HCT116 (cell line): ENCODE measurements at places on chromosomes 7 and 10.

GRCh38 chr7:55733241-55734140 is 129.1 kb downstream of the SEPTIN14 start:
- DNase-seq: no peak

DNA sequence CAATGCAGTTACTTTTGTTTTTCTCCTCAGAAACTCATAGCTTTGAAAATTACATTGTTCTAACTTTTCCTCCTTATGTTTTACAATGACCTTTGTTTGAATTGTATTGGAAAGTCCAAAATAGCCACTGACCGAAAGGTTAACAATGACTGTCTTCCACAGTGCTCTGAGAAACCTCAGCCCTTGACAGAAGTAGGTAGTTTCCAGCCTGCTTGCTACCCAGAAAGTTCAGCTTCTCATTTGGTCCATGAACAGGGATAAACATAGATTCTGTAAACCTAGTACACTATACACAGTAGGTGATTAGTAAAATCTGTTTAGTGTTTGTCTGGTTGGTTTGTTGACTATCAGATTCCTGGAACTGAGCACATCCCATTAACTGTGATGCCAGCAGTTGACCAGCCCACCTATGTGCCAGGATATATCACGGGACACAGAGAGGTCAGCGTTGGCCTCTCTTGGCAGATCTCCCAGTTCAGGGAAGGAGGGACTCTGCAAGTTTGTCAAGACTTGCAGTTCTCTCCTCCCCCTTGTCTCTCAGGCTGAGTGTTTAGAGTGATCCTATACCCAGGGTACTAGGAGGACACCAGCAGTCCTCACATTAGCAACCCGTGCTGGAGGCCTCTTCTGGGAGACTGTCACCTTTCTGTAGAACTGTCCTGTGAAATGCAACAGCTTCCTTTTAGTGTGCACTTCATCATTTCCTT is 297.6 kb downstream of the ARHGAP12 start:
- no peak for DNase-seq

- no peak for DNase-seq
These were observed 10.1 kb upstream of the CUZD1 start for GRCh38 chr10:122855745-122856144.

GRCh38 chr10:60444494-60445064 is 54.9 kb upstream of the ANK3 start:
- peak; percentile 18 for DNase-seq

DNA sequence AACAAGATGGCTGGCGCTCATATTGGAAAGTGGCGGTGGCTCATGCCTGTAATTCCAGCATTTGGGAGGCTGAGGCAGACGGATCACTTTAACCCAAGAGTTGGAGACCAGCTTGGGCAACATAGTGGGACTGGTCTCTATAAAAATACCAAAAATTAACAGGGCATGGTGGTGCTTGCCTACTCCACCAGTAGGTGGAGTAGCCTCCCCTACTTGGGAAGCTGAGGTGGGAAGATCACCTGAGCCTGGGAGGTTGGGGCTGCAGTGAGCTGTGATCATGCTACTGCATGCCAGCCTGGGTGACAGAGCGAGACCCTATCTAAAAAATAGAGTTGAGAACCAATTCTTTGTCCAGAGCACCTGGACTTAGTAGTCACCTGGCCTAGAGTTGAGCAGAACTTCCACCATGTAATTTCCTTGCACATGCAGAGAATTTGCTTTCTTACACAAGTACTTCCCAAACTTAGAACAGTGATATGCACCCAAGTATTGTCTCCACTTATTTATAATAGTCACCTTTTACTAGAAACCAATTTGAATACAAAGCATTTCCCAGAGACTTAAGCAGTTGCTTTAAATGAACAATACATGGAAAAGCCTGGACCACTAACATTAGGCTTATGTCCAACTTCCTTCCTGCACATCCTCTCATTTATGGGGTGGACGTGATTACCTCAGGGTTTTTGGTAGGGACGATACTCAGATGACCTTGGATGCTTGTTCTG is 15.9 kb downstream of the LAMB4 start:
- DNase-seq: peak; percentile 39

GRCh38 chr10:114478281-114478680 is 74.0 kb upstream of the AFAP1L2 start:
- no peak for DNase-seq

- DNase-seq: no peak
These were observed 32.9 kb downstream of the HTRA1 start for GRCh38 chr10:122494173-122494820.

DNA sequence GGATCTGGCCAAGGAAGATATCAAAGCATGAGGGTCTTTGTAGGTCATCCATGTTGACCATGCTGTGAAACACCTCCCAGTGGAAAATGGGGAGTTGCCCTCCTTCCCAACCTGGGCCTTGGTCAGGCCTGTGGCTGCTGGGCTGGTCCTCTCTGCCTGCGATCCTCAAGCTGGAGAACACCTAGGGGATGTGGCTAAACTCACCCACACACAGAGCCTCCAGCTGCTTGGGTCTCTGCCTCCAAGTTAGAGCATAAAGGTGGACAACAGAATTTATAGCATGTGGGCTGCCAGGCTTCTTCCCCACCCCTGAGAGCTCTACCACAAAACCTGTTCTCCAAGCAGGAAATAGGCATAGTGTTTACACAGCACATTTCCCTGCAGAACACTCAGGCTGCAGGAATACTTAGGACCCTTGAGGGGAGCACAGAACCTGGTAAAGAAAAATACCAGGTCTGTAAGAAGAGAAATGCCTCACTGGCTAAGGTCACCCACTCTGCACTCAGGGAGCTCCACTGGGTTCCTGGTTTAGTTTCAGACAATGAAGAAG is at the start of gene SFTPA2:
Gene SFTPA2, minus strand, starts transcription at position 248 of the 550 bp plus-strand sequence. CDS start 924 bp downstream, outside the sequence.
- DNase-seq: no peak

DNA sequence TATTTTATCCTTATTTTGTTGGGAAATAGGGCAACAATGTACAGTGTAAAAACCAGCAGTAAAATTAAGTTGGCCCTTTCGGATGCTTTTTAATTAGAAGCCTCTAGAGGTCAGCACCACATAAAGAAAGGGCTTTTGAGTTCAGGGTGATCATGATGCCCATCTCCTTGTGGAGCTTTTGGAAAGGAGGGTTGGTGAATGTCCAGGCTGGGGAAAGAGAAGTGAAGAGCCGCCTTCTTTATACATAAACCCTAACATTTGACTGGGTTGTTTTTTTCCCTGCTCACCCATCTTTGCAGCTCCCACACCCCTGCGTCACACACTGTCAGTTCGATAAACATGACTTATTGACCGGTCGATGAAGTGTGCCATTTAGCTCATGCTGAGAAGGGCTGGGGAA is 29.8 kb downstream of the MTURN start:
- DNase-seq: peak; percentile 33

- DNase-seq: peak; percentile 8
These were observed 64.1 kb downstream of the DOCK1 start for GRCh38 chr10:126969310-126969709.

DNA sequence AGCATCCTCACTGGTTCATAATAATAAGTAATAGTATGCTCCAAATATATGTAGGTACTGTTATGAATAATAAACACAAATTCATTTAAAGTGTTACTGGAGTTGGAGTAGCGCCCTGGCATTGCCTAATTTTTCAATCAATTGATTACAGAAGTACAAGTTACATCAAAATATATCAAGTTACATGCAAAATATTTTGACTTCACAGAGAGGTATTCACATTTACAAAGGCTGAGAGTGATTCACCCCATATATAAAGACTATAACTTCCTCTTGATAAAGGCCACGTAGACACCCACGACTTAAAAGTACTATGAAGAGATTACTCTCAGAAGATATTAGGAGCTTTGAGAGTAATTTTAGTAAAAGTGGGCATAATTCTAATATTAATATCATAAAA is 13.6 kb upstream of the COL17A1 start:
- no peak for DNase-seq

DNA sequence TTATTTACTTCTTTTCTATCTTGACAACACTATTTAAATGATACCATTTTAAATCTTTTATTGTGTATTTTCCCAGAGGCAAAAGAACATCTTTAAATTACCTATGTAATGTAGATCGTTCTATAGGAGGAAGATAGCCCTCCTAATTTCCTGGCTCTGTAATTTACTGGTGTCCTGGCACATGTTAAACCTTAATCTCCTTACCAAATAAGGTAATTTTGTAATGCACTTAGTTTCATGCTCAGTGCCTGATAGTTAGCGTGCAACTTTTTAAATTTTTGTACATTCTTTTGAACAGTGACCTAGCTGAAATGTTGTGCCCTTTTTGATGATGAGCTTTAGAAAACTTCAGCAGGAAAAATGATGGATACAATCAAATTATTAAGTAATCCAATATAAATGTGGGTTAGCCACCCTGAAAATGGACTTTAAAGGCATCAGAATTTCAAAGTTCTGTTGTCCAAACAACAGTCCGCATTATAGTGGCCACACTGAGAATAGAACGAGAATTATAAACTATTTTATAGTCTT is 81.4 kb downstream of the ABCB5 start:
- DNase-seq: no peak

GRCh38 chr7:11130601-11131000 is 156.9 kb downstream of the PHF14 start:
- DNase-seq: no peak

DNA sequence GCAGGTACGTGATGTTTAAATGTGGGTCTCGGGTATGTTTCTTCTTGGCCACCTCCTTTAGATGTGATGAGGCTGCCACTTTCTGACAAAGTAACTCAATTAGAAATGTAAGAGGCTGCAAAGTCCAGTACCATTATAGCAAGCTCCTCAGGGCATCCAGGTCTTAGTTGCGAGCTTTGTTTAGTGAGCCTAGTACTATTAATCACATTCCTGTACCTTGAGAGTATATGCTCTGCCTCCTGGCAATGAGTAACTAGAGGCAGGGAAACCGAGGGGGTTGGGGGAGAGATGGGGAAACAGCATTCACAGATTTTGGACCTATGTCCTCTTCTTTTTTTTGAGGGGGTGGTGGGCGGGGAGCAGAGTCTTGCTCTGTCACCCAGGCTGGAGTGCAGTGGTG is 131.8 kb downstream of the GFRA1 start:
- DNase-seq: no peak

GRCh38 chr7:37007268-37007667 is 283.0 kb upstream of the AOAH start:
- DNase-seq: no peak

DNA sequence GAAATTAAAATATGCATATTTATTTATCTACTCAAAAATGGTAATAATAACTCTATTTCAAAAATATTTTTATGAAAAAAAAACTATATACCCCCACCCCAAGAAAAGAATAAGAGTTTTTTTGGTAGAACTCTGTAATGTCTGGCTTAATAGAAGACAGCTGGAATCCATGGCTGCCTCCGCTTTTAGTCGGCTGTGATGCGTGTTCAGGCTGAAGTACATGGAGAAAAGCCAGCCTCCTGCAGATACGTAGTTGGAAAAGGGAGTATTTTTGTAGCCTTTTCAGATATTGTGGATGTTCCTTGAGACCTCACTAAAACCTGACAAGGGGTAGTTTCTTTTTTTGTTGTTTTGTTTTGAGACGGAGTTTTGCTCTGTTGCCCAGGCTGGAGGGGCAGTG is 10.0 kb downstream of the FOXK1 start:
- DNase-seq: no peak

DNA sequence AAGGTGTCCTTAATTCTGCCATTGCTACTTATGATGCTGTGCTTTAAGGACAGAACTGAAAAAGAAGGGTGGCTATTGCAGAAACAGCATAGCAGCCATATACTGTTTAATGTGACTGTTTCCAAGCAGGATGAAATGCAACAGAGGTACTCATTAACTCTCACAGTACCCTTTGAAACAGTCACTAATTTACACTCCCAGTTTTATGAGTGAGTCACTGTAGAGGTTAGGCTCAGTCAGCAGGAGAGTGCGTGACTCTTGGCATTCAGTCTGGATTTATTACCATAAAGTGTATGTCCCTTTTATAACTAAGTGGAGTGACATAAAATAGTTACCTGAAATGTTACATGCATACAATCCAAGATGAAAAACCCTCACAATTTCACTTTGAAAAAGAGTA is 27.7 kb downstream of the ALDH18A1 start:
- no peak for DNase-seq

DNA sequence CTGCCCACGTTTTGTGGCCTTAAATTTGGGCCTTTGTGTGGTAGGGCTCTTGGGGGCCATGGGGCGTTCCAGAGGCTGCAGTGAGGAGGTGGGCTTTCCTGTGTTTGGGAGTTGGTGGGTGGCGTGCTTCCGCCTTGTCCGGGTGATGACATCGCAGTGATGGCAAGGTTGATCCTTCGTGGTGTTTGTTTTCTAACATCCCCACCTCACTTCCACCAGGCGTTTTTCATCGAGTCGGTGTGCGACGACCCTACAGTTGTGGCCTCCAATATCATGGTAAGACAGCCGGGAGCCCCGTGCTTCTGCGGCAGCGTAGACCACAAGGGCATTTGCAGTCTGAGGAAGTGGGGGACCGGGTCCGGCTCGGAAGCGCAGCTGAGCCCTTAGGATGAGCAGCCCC is 14.2 kb downstream of the PFKFB3 start:
- no peak for DNase-seq

DNA sequence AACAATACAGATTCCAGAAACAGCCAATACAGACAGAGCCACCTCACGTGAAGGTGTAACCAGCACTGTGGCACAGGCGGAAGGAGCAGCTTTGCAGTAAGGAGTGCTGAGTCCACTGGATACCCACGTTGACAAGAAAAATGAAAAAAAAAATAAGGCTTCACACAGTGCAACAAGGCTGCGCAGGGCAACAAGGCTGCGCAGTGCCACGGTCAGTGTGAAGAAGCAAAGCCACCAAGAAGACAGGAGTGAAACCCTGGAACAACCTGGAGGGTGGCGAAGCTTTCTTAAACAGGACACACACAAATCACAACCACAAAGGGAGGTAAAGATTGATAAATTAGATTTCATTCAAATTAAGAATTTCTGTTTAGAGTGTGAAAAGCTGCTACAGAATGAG is 204.0 kb downstream of the MAD1L1 start:
- DNase-seq: no peak

DNA sequence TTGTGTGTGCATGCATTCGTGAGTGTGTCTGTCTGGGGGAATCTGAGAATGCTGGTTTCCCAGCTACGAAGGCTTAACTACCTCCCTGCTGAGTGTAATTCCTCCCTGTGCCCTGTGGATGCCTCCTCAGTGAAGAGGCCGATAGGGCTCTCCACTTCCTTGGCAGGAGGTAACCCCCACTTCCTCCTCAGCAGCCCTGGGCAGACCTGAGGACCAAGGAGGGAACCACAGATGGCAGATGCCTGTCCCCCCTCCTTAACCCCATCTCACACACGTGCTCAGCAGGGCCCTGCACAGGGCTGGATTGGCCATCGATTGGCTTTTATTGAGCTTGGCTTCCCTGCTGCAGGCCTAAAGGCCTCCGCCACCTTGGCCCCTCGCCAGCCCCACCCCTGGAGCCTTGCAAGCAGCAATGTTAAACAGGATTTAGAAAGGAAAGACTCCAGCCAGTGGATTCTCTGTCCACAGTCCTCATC is 45.6 kb upstream of the LRRC4 start:
- no peak for DNase-seq

DNA sequence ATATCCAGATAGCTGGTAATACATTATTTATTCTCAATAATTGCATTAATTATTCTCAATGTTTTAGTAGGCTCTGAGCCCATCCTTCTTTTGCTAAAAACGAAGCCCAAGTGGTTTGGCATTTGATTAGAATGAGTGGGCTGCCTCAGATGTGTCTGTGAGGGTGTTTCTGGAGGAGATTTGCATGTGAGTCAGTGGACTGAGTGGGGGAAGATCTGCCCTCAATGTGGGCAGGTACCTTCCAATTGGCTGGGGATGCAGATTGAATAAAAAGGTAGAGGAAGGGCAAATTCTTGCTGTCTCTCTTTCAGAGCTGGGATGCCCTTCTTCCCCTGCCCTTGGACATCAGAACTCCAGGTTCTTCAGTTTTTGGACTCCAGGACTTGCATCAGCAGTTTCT is 290.6 kb upstream of the SMIM30 start:
- DNase-seq: no peak

GRCh38 chr7:55515569-55516279 is 56.6 kb downstream of the VOPP1 start:
- DNase-seq: no peak
